ENCODE measurements at places on chromosomes 5 and 9.

- no peak for DNase-seq
Measured at GRCh38 chr5:6623941-6624340, 8.9 kb downstream of the NSUN2 start.

- DNase-seq, result no peak
Measured at GRCh38 chr5:135085133-135085935, 51.3 kb upstream of the PITX1 start.

GRCh38 chr5:27995867-27996266, 957.5 kb upstream of the CDH9 start:
- no peak for DNase-seq

- no peak for DNase-seq
Measured at GRCh38 chr5:179893958-179894895, 13.5 kb downstream of the TBC1D9B start.

DNA sequence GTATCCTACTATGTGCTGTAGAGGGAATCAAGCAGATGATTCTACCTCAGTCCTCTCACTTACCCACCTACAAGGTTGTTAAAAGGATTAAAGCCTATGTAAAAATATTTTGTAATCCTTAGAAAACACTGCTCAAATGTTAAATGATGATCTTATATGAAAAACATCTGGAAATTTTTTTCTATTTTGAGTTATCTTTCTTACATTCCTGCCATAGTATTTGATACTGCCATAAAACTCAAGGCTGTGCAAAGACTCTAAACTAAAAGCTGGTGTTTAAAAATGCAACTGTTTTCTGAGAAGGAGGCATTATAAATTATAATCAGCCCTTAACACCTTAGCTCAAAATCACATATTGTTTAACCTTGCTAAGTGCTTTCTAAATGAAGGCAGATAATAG, 474.2 kb downstream of the PRELID2 start:
- no peak for DNase-seq

- no peak for DNase-seq
Measured at GRCh38 chr5:18321262-18321942, 687.1 kb downstream of the TAF11L14 start.

- no peak for DNase-seq
Measured at GRCh38 chr5:1005249-1005851, 3.3 kb upstream of the NKD2 start.

DNA sequence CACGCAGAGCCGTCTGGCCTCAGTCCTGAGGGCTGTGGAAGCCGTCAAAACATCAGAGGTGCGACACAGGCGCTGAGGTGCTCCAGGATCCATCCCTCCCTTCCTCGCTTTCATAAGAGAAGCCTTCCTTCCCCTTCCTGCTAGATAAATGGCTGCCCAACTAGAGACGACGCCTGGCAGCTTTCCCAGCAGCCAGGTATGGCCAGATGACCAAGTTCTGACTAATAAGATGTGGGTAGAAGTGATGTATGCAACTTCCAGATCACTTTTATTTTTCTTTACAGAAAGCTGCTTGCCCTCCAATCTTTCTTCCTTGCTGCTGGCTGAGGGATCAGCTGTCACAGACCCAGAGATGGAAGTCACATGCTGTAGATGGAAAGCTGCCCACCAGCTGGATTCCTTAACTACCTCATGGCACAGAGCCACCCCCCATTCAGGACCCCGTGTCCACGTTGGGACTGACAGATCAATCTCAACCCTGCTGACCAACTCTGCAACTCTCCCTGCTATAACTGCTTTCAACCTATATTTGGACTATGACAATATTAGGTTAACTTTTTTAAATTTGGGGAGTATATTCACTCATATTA, 8.8 kb downstream of the MAPK9 start:
- DNase-seq, result no peak

GRCh38 chr5:83197326-83197967, 120.1 kb downstream of the XRCC4 start:
- no peak for DNase-seq

DNA sequence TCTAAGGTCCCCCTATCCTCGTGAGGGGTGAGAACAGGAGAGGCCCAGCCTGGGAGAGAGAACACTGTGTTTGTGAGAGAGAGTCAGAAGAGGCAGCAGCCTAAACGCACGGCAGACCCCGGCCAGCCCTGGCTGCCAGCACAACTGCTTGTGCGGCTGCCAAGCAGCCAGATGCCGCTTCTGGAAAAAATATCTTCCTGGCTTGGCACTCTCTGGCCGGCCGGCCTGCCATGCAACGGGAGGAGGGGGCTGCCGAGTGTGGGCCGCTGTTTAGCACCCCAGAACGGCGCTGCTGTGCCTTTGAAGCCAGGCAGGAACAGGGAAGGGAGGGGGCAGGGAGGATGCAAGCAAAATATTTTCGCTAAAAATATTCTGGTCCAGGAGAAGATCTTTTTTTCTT, 105.0 kb downstream of the FGF18 start:
- no peak for DNase-seq

DNA sequence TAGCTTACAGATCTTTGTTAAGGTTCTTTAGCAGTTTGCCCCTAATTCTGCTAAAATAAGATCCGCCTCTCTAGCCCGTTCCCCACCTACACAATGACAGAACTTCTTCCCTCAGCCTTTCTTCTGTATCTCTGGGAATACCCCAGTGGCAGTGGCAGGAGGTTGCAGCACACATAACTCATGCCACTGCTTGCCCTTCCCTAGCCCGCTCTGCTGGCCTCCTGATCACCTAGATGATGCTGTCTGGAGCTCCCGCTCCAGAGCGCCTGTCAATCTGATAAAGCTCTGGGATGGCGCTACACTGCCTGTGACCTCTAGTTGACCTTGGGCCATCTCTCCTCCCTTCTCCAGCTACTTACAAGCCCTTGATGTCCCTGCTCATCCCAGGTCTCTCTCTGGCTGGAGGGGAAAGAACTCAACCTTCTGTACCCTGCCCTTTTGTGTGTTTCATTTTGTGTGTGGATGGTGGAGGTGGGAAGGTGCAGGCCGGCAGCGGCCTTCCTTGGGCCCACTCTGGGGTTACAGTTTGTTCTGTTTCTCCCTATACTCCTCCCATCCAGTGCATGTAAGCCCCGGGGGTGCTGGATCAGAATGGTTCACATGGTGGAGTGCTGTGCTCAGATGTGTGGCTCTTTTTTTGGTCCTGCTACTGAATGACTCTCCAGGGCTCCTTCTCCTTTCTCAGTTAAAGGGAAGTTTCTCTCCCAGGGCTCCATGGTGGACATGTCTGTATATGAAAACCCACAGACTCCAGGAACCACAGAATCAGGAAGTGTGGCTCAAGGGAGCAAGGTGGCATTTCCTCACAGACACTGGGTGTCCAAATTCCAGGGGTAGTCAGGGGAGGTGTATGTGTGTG, 29.1 kb downstream of the MTX3 start:
- DNase-seq, result no peak

DNA sequence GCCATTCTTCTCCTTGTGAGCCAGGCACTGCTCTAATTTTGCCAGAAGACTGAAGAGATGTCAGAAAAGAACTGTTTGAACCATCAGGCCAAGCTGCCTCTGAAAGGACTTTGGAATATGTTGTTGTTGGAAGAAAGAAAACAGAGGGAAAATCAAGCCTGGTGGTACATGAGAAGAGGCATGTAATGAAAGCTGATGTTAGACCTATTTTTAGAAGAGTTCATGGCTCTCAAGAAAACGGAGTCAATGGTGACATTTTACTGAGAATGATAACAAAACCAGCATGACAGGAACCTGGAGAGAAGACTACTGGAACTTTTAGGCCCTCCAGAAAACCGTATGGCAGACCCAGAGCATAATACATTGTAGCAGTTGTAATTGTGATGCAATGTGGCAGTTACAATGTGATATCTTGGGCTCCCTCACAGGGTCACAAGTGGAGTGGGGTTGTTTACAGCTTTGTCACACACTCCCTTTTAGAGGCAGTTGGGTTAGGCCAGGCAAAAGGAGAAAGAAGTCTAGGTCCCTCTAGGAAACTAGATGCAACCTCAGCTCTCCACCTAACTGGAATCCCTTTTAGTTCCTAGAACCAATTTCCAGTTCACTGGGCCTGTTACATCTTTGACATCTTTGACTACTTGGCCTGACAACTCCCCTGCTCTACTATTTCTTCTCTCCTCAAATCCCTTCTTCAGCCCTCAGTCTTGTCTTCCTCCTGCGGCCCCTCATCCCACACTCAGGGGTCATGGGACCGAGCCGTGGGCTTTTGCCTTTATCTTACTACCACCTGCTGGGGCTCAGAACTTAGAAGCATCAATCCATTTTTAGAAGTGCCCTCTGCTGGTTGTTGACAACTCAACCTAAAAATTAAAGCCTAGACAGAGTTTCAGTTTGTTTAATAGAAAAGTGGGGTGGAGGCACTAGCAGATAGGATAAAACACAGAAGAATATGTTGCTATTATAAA, 61.2 kb upstream of the JAK2 start:
- no peak for DNase-seq

Data from frontal cortex (tissue), 4 donors.